Left colon (tissue), 2 donors: ENCODE measurements at places on chromosomes 1 and 21. TPM values are rescaled to one million over a fixed set of nuclear protein-coding genes. Genes with fewer than 3 reads are reported as not detected.

The XKR8 gene
- 8.4 TPM for total RNA-seq

The SERPINC1 gene
- not detected for total RNA-seq

The PTAFR gene
- 3.7 TPM for total RNA-seq

The ALDH9A1 gene
- 65.6 TPM for total RNA-seq

The RCAN3 gene
- total RNA-seq: 12.8 TPM

The MFAP2 gene
- 3.9 TPM for total RNA-seq

The RXRG gene
- total RNA-seq: 0.78 TPM

The SPATA17 gene
- total RNA-seq: 0.27 TPM

The TEDDM1 gene
- not detected for total RNA-seq

The EPHB2 gene
- 43.3 TPM for total RNA-seq

The GPR52 gene
- total RNA-seq: 2.6 TPM

The GPR157 gene
- total RNA-seq: 14.2 TPM

The ZNF670 gene
- 2.3 TPM for total RNA-seq

The CTTNBP2NL gene
- 85.1 TPM for total RNA-seq

The CATSPERE gene
- 0.50 TPM for total RNA-seq

The GBP7 gene
- not detected for total RNA-seq

The CHRNB2 gene
- total RNA-seq: 0.31 TPM

The GNG4 gene
- 4.4 TPM for total RNA-seq

The TNFRSF18 gene
- total RNA-seq: 3.7 TPM

The PLA2G5 gene
- total RNA-seq: 1.8 TPM

The KRTAP19-1 gene
- total RNA-seq: not detected

The MYOG gene
- total RNA-seq: not detected

The ANGPTL3 gene
- not detected for total RNA-seq

The FNDC7 gene
- not detected for total RNA-seq
